ENCODE measurements at places on chromosomes 16 and 17.
A peak's percentile ranks its signal among the peaks of the same experiment; 100 is the strongest.

GRCh38 chr16:11630768-11631056 lies 37.5 kb upstream of the SNN start:
- no peak for DNase-seq

DNA sequence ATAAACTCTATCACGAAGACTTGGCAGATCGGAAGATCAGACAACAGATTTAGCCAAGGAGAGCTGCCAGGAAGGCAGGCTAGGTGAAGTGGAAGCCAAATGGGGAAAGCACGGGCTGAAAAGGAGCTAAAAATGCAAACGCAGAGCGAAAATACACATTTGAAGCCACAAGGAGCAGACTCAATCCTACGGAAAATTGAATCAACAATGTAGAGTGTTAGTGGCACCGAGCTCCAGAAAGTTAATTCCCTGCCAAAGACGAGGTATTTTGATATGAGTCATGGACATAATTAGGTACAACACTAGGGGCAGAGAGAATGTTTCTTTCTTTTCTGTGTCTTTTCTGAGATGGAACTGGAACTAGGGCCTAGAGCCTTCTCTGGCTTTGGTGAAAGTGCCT lies 20.7 kb downstream of the GSG1L start:
- no peak for DNase-seq

DNA sequence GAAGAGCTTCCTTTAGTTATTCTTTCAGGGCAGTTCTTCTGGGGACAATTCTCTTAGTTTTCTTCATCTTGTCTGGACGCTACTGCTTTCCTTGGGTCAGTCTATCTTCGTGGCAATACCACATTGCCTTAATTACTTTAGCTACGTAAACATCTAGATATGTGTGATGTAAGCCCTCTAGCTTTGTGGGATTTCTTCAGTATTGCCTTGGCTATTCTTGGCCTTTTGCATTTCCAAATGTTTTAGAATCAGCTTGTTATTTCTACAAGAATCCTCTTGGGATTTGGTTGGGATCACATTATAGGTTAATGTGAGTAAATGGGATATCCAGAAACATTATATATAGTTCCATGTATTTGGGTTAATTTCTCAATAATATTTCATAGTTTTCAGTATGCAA lies 9.0 kb upstream of the ST6GALNAC2 start:
- no peak for DNase-seq

DNA sequence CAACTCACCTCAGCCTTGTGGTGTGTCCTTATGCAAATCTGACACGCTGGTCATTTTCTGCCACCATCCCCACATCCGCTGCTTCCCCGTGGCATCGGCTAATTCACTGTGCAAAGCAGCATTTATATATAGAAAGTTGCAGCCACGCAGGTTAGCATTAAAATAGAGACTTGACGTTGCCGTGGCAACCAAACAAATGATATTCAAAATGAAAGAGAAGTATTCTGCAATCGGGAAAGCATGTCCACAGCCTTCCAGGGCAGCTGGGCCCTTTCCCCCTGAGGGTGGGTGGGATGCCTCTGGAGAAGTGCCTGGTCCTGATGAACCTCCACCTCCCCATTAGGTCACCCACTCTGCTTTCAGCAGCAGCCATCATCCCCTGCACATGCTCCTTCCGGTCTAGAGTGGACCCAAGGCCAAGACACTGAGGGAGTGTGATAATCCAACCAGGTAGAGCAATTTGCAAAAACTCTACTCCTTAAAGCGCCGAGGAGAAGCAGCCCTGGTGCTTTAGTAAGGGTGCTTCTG lies 138.7 kb downstream of the GAS7 start:
- no peak for DNase-seq

- DNase-seq = no peak
Measured at GRCh38 chr16:49778202-49778930, 77.5 kb downstream of the ZNF423 start.

GRCh38 chr17:59838052-59838916 lies 54.5 kb downstream of the TUBD1 start:
- DNase-seq = peak; percentile 43

DNA sequence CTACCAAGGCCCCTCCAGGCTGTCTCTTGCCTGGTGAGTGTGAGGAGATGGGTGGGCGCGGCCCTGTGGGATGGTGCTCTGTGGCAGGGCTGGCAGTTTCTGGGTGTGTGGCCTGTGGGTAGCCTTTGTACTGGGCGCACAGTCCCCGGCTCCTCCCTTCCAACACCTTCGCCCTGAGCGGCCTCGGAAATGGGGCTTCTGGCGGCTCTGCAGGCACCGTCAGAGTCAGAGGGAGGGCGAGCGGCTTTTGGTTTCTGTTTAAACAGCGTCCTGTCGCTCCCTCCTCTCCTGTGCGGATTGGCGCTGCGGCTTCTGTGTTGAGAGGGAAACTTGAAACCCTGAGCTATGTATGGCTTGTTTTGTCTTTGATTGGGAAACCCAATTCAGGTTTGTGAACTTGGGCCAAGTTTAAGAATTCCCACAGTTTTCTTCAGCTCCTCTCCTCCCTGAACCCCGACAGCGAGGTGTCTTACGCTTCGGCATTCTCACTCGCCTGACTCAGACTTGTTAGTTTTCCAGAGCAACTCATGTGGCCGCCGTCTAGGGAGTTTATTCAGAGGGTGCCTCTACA lies 8.3 kb upstream of the ZNF750 start:
- DNase-seq = no peak

DNA sequence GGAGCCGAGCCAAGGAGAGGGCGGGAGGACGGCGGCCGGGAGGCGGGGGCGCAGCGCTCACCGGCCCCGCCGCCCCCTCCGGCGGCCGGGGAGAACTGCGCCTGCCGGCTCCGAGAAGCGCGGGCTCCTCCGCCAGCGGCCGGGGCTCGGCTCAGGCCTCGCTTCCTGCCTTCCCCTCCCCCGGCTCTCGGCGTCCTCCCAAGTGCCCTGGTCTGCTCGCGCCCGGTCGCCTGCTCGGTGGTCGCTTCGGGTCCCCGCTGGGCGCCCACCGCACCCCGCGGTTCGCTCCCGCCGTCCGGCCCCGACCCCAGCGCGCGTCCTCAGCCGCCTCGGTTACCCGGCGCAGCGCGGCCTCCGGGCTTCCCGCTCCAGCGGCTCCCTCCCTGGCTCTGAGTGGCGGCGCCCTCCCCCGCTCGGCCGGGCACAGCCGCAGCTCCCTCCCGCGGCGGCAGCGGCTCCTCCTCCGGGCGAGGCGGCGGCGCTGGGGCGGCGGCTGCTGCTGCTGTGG lies 313 bp downstream of the UBTF start:
- DNase-seq = peak; percentile 68

DNA sequence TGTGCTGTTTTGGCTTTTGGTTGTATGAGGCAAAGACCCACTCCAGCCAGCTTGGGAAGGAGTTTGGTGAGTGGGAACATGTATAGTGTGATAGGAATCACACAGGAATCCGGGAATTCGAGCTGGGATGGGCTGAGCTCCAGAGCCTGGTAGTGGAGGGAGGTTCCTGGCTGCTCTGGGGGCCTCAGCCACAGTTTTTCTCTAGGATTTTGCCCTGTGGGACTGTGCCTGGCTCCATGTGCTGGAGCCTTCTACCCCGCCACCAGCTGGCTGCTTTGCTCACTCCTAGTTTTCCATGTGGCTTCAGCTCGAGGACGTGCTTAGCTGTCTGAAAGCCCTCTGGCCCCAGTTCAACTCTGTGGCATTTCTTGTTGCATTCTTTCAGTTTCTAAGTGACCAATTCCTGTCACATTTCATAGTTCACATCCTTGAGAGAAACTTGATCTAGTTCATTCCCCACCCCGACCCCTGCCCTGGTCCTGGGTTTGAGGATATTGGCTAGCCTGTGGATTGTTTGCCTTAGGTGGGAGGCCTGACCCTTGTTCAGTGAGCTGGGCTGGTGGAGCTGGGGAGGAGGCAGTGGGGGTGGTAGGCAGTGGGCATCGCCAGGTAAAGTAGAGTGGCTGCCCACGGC lies 5.0 kb downstream of the SEC14L1 start:
- no peak for DNase-seq

GRCh38 chr17:59425085-59425931 lies 93.9 kb downstream of the YPEL2 start:
- DNase-seq = no peak

DNA sequence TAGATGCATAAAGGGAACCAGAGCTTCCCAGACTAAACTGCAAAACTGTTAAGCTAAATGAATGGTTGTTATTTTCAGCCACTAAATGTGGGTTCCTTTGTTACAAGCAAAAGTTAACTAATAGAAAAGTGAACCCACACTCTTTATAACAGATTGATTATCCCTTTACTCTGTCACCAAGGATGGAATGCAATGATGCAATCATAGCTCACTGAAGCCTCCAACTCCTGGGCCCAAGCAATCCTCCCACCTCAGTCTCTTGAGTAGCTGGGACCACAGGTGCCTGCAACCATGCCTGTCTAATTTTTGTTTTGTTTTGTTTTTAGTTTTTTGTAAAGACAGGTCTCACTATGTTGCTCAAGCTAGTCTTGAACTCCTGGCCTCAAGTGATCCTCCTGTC lies 6.5 kb downstream of the KRT9 start:
- DNase-seq = no peak

DNA sequence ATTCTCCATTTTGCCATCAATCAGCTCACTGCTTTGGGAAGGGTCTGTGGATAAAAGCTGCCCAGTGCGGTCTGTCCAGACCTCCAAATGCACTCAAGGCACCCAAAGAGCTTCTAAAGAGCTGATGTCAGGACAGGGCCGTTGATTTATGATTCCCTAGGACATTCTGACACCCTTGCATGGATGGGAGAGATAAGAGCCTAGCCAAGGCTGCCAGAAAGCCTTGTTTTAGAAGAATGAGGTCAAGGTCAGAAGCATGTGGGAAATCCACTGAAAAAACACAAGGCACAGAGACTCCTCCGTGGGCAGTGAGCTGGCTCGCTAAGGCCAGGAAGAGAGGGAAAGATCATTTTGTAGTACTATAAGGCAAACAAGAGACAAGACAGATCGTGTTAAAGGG lies 214.0 kb downstream of the CDH11 start:
- DNase-seq = no peak

- DNase-seq = no peak
Measured at GRCh38 chr17:51085150-51085805, 35.4 kb downstream of the SPAG9 start.

DNA sequence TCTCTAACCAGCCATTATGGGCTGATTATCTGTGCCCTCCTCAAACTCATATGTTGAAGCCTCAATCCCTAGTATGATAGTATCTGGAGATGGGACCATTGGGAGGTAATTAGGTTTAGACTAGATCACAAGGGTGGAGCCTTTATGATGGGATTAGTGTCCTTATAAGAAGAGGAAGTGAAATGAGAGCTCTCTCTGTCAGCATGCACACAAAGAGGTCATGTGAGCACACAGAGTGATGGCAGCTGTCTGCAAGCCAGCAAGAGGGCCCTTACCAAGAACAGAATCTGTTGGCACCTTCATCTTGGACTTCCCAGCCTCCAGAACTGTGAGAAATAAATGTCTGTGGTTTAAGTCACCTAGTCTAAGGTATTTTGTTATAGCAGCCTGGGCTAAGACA lies 101.9 kb downstream of the PCTP start:
- DNase-seq = no peak
